Activated CD8-positive, alpha-beta memory T cell treated with anti-CD3 and anti-CD28 coated beads for 1 hour (primary cell): ENCODE measurements at places on chromosomes 1 and 21.

GRCh38 chr1:28126783-28127490, 38.5 kb upstream of the EYA3 start:
- DNase-seq, result no peak

DNA sequence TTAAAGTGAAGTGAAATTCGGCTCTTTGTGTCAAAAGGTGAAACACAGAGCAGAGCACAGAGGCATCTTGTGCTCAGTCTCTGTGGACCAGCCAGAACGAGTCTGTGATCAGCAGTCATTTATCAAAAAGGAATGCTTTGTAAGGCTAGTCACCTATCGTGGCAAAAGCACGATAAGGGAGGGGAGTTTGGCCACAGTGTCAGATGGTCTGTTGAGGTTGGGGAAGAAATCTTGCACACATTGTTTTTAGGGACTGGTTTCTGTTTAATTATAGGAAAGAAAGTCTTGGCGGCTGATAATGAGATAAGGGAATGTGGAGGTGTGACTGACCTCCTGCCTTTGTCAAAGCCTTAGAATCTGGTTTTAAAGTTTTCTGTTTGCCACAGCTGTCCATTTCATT, 58.2 kb upstream of the KIAA1614 start:
- no peak for DNase-seq

GRCh38 chr1:203351037-203351625, at the start of gene FMOD:
FMOD (minus strand) TSS chr1:203351122; CDS start chr1:203348270, 2,852 bp downstream.
- DNase-seq, result no peak

DNA sequence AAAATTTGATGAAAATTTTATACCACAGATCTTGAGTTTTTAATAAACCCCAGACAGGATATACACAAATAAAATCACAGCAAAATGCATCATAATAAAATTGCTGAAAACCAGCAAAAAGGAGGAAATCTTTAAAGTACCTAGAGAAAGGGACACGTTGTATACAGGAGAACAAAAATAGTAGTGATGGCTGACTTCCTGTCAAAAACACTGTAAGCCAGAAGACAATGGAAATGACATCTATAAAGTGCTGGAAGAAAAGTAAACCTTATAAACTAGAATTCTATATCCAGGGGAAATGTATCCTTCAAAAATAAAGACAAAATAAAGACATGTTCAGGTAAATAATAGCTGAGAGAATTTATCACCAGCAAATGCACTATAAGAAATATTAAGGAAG, 14.6 kb upstream of the PTGFRN start:
- no peak for DNase-seq

GRCh38 chr1:2003541-2004131, at the start of gene CFAP74:
CFAP74 (minus strand) TSS chr1:2003786; CDS start chr1:1990956, 12,830 bp downstream.
- no peak for DNase-seq

DNA sequence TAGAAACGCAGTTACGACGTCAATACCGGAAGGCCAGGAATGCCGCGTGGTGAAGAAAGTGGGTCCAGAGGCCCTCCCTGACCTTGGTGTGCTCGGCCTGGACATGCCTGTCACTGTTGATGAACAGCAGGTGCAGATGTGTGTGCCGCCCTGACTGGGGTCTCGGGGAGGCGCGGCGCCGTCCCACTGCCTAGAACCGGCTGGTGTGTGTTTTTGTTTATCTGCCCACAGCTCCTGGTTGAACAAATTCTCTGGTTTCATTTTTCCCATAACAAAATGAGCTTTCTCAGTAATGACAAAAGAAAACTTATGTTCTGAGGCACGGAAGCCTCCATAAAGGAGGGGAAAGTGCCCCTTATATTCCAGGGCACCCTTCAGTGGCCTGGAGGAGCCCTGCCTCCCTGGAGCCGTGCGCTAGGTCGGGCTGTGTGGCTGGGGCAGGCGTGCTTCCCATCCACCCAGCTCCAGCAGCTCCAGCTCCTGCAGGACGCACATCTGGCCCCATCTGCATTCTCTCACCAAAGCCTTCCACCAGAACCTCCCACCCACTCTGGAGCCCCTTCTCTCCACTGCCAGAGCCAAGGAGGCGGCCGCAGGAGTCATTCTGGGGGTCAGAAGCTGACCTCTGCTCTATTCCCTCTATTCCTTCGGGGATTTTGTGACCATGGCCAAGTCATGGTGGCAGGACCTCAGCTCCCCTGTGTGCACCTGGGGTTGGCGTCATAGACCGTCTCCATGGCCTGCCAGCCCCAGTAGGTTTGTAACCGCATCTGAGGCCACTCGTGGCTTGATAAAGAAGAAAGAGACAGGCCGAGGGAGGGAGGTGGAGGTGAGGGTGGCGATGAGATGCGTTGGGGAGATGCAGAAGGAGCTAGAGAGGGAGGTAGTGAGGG, 20.1 kb upstream of the COL18A1 start:
- no peak for DNase-seq

DNA sequence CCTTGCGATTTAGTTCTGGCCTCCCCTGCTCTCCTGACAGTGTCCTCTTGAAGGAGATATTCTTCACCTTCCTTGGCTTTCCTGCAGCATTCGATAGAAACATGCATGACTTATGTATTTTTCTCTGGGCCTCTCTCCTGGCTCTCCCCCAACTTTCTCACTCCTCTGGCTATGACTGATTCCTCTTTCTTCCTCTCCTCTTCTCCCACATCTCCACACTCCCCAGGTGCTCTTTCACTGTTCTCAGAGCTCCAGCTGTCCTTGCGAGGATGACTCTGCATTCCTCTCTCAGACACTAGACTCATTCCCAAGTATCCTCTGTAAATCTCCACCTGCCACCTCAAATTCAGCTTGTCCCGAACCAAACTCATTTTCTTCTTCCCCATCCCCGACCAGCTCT, 18.0 kb downstream of the LRRC42 start:
- DNase-seq, result no peak

- no peak for DNase-seq
These were observed 160.6 kb downstream of the HMCN1 start for GRCh38 chr1:185894791-185895190.
